GM20000 (cell line): ENCODE measurements at places on chromosomes 5 and 9.

- no peak for DNase-seq
Measured at GRCh38 chr5:170247363-170247762, 14.6 kb downstream of the C5orf58 start.

GRCh38 chr5:181043285-181044092 is 3.4 kb downstream of the BTNL9 start:
- no peak for DNase-seq

DNA sequence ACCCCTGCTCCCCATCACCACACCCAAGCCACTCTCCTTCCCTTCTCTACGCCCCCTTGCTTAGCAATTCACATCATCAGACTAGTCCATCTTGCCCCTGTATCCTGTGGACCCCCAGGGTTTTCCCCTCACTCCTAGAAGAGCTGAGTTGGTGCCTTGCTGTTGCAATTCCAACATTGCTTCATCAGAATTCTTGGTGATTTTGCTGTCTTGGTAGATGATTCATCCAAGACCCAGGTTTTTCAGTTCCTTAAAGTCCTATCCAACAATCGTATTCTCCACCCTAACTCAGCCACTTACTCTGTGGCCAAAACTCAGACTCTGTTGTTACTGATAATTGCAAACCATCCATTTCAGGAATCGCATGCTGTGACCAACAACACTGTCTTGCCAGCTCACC is 21.4 kb upstream of the CCNJL start:
- DNase-seq: no peak

GRCh38 chr9:114141553-114142402 is 13.6 kb upstream of the COL27A1 start:
- no peak for DNase-seq

DNA sequence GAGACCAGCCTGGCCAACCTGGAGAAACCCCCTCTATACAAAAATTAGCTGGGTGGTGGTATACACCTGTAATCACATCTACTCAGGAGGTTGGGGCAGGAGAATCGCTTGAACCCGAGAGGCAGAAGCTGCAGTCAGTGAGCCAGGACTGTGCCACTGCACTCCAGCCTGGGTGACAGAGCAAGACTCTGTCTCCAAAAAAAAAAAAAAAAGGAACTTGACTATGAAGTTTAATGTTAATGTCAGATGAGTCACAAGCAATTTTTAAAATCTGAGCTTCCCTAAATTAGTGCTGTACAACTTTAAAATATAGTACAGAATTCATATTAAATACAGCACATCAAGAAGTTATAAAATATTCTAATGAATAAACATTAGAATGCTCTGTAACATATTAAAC is 1.5 kb downstream of the MEIKIN start:
- no peak for DNase-seq

DNA sequence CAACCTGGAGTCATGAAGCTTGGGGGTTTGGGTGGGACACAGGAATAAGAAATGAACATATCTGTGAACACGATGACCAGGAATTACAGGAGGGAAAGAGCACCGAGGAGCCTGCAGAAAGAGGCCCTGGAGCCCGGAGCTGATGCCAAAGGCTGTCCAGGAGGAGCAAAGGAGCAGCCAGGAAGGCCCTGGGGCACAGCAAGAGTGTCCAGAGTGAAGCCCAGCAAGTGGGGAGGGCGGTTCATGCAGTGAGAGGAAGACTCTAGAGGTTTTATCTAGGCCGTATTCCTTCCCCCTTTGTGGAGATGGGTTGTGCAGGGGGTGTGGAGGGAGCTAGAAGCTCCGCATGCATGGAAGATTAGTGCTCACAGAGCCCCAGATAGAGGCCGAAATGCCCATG is 318.4 kb downstream of the GADD45G start:
- no peak for DNase-seq

DNA sequence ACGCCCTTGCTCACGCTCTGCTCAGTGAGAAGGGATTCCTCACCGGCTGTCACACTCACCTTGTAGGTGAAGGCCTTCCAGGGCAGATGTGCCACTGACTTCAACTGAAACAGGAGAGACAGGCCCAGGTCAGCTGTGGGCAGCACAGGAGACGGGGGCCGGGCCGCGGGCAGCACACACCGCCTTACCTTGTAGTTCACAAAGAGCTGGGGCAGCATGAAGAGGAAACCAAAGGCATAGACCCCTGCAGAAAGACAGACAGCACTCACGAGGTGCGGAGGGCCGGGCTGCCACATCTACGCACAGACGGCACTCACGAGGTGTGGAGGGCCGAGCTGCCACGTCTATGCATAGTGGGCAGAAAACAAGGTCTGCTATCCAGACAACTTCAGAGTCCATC is 23.3 kb downstream of the CLPTM1L start:
- no peak for DNase-seq

- DNase-seq: no peak
Measured at GRCh38 chr9:89311346-89312221, 589 bp downstream of the CKS2 start.

- no peak for DNase-seq
Measured at GRCh38 chr9:72577212-72577753, 55.9 kb downstream of the TMC1 start.

DNA sequence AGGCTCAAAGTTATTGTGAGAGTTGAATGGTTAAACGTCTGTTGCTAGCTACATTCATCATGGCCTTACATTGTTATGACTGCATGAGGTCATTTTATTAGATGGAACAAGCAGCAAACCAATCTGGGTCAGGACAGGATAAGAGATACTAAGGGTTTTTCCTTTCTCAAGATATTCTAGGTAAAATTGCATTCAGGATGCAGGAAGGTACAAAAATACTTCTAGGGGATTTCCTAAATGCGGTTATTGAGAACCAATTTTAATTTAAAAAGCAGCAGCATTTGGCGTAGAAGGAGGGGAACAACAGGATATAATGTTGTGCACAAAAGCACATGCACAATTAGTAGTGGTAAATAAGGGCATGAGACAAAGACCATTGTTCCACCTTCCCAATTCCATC is 39.2 kb upstream of the LURAP1L start:
- DNase-seq: peak; percentile 6

DNA sequence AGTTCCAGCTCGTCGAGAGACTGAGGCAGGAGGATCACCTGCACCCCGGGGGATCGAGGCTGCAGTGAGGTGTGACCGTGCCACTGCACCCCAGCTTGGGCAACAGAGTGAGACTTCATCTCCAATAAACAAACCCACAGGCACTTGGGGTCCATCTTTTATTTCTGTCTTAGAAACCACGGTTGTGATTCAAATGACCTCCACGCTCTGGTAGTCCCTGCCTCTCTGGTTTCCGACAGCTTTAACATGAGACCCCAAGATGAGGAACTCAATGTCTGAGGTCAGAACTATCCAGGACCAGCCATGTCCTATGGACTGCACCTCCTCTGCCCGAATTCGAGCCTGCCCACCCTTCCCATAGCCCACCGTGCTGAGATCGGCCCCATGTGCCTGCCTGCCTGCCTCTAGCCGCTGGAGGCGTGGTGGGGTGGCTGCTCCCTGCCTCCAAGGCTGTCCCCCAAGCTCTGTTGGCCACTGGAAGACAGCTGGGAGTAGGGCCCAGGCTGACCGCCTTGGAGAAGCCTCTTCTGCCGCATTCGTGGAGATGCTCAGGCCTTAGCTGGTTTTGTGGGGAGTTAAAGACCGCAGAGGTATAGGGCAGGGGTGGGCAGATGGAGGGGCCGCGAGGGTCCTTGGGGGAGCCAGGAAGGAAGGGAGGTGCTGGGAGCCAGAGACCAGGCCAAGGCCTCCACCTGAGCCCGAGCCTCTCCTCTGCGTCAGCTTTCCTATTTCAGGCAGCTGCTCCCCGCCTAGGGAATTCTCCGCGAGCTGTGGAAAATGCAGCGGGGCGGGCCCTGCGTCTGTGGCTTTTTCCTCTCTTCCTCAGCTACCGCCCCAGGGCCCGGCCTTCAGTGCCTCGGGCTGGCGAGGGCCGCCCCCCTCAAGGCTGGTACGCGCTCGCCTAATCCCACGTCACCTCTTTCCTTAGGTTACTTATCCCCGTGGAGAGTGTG is 6.9 kb upstream of the WDR5 start:
- DNase-seq: no peak

- DNase-seq: no peak
Measured at GRCh38 chr5:67639976-67640375, 443.4 kb upstream of the CD180 start.

GRCh38 chr9:133055788-133056420 is 5.9 kb upstream of the CEL start:
- no peak for DNase-seq

DNA sequence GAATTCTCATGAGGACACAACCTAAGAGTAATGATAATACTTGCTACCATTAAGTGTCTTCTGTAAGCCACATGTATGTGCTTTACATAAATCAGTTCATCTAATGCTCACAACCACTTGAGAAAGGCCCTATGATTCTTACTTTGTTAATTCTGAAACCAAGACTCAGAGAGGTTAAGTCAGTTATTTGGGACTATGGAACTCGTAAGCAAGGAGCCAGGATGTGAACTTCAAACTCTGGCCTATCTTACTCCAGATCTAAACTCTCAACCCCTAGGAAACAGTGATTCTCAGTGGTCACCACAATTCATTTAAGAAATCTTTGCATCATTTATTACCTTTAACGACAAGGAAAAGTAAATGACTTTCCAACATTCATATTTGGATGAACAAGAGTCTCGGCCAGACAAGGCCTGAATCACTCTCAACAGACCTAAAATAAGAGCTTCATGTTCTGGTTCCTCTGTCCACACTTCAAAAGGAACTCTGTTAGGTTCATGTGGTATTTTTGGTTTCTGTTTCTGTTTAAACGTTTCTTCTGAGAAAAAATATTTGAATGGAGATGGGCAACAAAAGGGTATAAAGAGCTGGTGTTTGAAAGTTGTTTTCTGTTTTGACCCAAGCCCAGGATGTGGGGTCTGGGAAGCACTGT is 104.8 kb downstream of the LPAR1 start:
- peak; percentile 30 for DNase-seq

DNA sequence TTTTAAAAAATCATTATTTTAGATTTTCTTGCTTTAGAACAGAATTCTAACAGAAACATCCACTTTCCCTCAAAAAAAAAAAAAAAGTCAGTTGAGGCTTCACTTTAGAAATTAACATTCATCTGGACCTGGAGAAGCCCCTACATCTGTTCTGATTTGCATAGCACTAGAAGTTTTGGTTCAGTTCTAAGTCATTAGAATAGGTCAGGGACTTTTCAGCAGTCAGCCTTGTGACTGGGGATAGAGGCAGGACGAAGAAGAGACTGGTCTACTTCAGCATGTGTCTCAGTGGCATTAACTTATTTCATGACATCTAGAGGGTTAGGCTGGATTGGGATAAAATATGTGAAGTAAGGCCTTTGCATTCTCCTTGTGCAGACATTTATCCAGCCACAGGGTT is 215.8 kb upstream of the DAB2 start:
- no peak for DNase-seq

DNA sequence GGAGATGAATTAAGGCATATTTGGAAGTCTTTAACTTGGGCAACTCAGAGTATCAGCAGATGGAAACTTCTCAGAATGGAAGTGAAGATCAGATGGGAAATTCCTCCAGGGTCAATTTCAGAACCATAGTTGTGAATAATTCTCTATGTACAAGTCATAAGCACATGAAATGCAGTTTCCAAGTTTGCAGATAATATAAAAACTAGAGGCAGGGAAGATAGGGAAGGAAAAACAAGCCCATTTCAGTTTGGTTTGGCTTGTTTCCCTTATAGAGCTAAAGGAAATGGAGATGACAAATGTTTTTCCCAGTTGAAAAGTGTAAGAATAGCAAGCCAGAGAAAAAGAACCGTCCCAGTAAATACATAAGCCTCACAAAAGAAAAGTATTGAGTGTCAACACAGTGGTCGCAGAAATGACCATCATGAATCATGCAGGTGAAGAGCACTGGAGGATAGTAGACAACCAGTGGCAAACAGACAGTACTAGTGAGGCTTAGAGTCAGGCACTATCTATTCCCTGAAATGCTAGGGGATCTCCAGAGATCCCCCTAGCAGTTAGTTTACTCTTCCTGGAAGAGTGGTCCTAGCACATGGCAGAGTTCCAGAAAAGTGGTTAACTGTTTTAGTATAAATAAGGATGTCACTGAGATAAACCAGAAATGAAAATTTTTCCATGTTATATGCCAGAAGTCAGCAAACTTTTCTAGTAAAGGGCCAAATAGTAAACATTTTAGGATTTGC is 245.9 kb downstream of the SAXO1 start:
- no peak for DNase-seq

DNA sequence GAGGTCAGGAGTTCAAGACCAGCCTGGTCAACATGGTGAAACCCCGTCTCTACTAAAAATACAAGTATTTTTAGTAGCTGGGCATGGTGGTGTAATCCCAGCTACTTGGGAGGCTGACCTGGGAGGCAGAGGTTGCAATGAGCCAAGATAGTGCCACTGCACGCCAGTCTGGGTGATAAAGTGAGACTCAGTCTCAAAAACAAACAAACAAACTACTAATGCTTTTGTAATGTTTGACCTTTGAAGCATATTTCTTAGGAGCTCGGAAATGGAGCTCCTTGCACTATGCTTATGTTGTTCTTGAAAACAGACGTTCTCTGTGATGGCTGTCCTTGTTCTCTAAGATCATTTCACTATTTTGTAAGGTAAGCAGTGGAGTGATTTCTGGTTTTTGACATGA is 6.0 kb downstream of the F2RL2 start:
- DNase-seq: no peak

GRCh38 chr9:2837915-2838314 is 6.0 kb downstream of the PUM3 start:
- DNase-seq: no peak

GRCh38 chr9:71687676-71688075 is 80.6 kb downstream of the CEMIP2 start:
- DNase-seq: no peak

DNA sequence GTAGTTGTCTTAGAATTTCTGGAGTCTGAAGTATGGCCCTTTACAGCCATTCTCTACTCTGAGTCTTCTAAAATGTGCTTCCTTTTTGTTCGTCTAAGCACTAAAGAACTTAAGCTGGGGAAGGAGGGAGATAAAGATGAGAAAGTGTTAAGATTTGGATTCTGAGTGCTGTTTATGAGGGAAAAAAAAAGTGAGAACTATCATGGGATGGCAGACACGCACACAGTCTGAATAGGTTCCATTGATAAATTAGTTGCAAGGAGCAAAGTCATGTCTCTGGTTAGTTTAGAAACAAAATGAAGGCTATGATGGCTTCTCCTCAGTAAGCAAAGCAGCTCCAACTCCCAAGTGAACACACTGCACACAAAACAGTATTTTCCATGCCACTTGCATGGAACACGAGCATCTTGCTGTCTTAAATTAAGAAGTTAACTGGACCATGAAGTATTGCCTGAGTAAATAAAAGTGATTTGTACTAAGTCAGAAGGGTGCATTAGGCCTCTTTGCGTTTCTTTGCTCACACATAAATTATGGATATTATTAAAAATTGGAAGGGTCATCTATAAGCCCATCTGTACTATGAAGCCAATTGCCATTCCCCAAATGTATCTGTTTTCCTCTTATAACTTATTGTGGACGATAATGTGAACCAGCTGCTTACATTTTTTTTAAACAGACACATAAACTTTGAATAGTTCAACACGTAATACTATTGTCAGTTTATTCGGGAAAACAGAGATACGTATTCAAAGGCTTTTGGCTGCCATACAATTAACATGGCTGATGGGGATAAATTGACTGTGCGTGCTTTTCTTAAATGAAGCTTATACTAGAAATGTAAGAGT is 199.3 kb downstream of the SGCD start:
- no peak for DNase-seq
